Esophagus squamous epithelium (tissue), 5 donors: ENCODE measurements at places on chromosomes 1 and 21.

GRCh38 chr1:25469177-25469576 lies 38.5 kb downstream of the MACO1 start:
- no peak for DNase-seq

DNA sequence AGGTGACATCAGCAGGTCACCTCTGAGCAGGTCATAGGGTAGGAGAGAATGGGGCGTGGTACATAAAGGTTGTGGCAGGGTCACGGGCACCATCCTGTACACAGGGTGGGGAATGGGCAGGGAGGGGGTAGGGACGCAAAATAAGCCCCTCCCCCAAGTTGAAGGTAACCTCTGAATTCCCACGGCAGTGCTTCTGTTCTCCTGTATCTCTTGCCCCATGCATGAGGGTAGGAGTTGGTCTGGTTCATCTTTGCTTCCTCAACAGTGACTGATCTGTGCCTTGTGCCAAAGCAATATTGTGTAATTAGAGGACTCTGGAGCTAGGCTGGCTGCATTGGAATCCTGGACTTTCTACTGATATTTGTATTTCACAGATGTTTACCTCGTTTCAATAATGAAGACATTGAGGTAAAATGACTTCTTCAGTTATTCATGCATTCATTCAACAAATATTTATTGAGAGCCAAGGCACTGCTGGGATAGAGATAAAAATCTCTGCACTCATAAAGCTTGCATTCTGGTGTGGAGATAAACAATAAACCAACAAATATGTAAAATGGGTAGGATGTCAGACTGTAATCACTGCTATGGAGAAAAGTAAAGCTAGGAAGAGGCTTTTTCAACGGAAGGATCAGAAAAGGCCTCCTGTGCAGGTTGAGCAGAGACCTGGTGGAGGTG lies 18.4 kb upstream of the GFI1 start:
- DNase-seq: no peak

DNA sequence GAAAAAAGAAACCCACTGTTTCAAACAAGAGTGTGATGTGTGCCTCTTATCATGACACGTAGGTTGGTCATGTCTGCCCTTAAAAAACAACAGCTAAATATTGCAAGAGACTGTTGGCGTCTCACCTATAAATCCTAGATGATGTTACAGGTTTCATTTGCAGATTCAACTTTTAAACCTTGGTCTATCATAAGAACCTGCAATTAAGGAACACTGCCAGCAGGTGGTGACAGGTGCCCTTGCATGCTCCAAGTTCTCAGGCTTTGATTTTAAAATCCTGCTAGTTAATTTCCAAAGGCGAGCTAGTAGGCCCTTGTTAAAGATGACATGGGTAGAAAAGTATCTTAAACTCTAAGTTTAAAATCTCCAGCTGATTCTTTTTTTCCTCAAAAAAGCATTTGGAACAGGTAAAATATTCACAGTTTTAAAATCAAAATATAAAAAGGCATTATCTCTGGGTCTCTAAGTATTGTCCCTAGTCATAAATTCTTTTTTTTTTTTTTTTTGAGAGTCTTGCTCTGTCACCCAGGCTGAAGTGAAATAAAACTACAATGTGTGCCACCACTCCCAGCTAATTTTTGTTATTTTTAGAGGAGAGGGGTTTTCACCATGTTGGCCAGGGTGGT lies 39.1 kb downstream of the CLSTN1 start:
- no peak for DNase-seq

- no peak for DNase-seq
Observed at GRCh38 chr1:76035053-76035452, 39.5 kb upstream of the ST6GALNAC3 start.

DNA sequence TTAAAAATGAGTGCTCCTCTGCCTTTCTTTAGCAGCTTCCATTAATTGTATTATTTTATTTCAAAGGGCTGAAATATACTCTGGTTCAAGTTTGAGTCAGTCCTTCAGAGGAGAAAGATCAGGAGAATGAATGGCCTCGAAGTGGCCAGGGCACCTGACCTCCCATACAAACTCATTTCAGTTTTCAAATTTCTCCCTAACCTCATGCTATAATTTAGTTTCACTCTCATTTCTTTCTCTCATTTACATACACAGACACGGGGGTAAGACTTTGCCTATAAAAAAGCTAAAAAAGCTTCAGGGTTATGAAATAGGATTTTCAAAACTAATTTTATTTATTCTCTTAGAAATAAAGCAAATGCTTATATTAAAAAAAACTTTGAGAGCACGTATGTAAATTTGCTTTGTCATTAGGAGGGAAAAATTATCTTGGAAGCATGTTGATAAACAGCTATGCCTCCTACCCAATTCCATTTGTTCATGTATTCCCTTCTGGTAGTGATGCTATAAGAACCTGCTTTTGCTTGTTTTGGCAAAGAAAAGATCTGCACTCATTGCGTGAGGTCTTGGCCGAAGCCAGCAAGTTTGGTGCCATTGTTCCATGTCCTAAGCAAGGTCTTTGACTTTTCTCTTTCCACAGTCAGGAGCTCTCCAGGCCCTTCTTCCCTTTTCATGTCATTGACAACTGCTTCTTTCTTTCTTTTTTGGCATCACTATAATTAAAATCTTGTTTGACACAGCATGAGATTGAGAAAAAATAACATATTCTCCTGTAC lies 80.4 kb upstream of the LRRC53 start:
- no peak for DNase-seq

DNA sequence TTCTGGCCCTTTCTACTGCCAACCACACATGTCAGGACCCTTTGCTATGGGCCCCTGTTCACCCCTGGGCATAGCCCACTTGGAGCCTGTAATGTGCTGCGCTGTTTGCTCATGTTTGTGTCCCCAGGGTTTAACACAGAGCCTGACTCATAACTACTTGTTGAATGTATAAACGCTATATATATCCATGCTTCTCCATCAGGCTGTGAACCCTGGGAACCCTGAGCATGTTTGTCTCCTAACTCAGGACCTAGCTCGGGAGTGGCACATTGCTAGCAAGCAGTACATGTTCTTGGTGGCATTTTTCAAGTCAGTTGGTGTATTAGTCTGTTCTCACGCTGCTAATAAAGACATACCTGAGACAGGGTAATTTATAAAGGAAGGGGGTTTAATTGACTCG lies 8.0 kb downstream of the OLFML3 start:
- DNase-seq: no peak

- no peak for DNase-seq
Observed at GRCh38 chr1:205466595-205467220, 10.9 kb upstream of the BLACAT1 start.

DNA sequence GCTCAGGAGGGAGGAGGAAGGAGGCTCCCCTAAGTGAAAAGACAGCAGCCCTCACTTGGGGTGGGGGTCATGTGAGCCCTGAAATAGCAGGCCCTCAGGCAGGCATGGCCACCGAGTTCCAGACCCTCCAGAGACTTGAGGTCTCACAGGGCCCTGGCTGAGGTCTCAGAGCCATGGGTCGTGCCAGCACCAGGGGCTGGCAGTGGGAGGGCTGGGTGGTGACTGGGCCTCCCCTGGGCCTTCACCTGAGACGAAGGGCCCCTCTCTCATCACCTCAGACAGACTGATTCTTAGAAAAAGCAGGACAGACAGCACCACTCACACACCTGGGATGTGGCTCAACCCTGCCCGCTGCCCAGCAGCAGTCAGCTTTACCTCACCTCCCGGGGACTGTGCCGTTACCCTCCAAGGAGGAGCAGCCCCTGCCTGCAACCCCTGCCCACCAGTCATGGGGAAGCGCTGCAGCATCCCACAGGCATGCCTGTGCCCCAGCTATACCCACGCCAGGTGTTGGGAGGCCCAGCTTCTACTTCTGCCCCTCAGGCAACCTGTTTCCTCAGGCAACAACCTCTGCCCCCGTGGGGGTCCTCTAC lies 42.6 kb upstream of the LRP8 start:
- DNase-seq: no peak

- DNase-seq: no peak
Observed at GRCh38 chr1:1337793-1338147, 6.7 kb downstream of the TAS1R3 start.

GRCh38 chr1:12342401-12343003 lies 112.7 kb downstream of the VPS13D start:
- no peak for DNase-seq

- no peak for DNase-seq
Observed at GRCh38 chr21:34190576-34191321, 117.4 kb downstream of the MRPS6 start.

- no peak for DNase-seq
Observed at GRCh38 chr21:32378956-32379355, 13.9 kb downstream of the URB1 start.

GRCh38 chr1:234862944-234863515 lies 253.1 kb upstream of the IRF2BP2 start:
- DNase-seq: no peak

GRCh38 chr1:74399249-74399648 lies 113.2 kb downstream of the LRRC53 start:
- no peak for DNase-seq

DNA sequence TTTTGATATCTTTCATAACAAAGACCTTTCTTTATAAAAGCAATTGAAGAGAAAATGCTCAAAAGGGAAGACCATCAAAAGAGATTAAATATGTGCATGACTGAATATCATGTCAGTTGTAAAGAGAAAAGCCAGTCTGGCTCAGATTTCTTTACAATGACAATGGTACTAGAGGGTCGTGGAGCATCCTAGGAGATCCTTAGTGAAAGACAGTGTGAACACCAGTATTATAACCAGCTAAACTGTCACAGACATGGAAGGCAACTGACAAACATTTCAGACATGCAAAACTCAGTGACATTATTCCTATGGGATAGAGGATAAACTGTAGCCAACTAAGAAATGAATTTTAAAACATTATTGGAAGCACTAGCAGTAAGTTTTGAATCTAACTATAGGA lies 27.1 kb upstream of the ADARB1 start:
- DNase-seq: no peak

DNA sequence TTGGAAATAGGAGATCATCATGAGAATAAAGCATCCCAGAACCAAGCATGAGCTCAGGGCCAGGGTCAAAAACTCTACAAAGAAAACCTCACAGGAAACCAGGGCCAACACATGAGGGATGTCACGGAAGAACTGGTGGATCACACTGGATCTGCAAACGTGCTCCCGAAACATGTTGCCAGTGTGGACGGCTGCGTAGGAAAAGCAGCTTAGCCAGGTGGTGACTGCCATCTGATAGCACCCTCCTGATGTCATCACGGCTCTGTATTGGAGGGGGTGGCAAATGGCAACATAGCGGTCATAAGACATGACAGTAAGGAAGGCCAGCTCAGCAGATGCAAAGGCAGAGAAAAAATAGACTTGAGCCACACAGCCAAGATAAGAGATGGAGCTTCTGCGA lies 20.9 kb downstream of the OR14I1 start:
- no peak for DNase-seq

GRCh38 chr1:8202182-8202905 lies 115.6 kb upstream of the SLC45A1 start:
- no peak for DNase-seq

DNA sequence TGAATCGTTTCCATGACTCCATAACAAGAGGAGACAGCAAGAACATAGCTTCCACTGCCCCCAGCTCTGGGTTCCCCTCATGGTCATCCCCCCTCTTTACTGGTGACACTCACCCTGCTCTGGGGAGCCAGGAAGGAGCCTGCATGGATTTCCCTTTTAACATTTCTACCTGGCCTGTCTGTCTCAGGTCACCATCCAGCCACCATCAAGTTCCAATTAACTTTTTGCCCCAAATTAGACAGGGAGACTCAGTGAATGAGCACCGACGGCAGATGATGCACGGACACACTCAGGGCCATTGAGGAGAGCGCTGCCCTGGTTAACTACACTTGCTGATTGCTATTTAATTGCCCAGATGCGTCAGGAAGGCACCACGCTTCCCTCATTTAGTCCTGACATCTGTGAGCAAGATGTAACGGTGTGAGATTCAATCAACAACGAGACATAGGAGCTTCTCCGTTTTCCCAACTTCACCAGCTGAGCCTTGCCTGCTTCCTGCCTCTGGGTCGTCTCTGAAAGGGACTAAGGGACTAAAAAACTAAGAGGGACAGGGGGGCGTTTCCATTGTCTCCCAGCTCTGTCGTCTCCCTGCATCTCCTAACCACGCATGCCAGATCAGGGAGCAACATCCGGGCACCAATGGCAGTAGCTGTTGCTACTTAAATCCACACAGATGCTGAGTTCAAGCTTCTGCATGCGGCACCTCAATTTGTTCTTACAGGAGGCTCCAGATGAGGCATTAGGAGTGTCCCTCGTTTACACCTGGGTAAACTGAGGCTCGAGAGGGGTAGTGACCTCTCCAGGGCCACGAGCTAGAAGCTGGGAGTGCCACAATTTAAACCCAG lies 426.7 kb downstream of the NPHP4 start:
- DNase-seq: no peak

DNA sequence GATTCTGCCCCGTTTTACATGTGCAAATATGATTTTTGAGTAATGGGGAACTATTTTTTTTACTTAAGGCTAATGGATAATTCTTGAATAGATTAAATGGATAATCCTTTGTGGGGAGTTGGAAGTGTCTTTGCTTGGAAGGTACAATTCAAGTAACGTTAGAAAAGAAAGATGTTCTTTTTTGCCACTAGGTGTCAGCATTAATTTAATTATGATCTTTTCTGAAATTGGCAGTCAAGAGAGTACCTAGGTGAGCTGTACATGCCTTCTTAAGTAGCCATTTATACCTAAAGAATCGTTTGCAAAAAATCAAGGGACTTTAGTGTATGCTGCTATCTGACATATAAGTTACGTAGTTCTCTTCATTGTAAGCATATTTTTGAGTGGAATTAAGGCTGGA lies 2.2 kb downstream of the FBXO28 start:
- no peak for DNase-seq

- DNase-seq: no peak
Observed at GRCh38 chr1:113874012-113874879, 2.7 kb upstream of the PTPN22 start.

DNA sequence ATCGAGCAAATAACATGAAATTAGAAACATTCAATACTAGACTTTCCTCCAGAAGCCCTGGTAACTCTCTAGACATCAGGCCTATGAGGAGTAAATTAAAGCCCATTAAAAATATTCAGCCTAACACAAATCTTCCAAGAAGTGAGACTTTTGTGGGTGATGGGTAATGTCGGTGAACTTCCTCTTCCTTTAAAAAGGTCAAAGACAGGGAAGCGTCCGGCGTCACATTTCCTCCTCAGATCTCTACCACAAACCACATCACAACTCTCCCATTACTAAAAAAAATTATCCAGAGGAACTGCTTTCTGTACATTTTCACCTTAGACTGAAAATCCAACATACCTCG lies 1.4 kb downstream of the EIF4G3 start:
- no peak for DNase-seq

- DNase-seq: no peak
Observed at GRCh38 chr1:8661185-8662110, 156.0 kb downstream of the RERE start.
